Epithelial cell of proximal tubule (primary cell): ENCODE measurements at places on chromosomes 2 and 18. TPM values are rescaled to one million over a fixed set of nuclear protein-coding genes. Genes with fewer than 3 reads are reported as not detected.

DNA sequence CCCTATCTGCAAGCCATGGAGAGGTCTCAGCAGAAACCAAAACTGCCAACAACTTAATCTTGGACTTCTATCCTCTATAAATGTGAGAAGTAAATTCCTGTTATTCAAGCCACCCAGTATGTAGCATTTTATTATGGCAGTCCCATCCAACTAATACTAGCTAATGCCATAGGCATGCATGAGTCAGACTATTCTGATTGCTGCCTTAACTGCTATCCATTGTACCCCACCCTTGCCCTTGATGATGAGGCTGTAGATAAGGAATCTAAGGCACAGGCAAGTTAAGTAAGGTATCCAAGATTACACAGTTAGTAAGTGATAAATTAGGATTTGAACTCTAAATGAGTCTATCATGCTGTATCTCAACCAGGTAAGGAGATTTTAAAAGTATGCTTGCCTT is 223.0 kb downstream of the UBE2E3 start:
- DNase-seq, result peak; percentile 56

- DNase-seq, result peak; percentile 53
Measured at GRCh38 chr2:28612131-28612812, 116.4 kb downstream of the PLB1 start.

IL1RL2 gene
- 1.0 and 2.6 TPM in 2 replicates for total RNA-seq

DNA sequence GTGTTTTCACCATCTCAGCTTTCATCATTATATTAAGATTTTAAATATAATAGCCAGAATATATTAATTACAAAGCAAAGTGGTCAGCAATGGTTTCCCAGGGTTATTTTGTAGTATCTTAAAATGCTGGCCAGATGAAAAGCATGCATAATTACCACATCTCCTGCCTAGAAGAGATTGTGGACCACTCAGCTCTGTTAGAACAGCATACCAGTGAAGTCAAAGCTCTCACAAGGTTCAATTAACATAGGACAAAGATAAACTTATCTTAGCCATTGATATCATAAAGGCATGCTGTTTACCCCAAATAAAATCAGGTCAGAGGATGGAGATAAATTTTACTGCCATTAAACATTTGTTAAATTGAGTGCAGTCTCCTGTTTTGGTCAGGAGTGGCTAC is 19.3 kb upstream of the PDE1A start:
- no peak for DNase-seq

- no peak for DNase-seq
Measured at GRCh38 chr18:5287854-5288253, 7.7 kb downstream of the ZBTB14 start.

GRCh38 chr2:231984992-231985391 is 23.5 kb downstream of the DIS3L2 start:
- no peak for DNase-seq

DNA sequence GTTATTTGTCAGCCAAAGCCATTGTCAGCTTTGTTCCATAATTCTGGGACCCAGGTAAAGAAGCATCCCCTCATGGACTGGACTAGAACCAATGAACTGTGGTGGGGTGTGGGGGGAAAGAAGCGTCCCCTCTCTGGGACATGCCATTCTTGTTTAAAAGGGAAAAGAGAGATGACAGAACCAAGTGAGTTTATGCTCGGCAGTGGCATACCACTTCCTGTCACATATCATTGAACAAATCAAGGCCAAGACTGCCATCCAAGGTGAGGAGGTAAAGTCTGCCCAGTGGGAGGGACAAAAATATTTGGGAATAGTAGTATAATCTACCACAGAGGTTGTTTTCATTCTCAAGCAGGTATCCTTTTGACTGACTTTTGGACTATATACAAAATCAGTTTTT is 4.7 kb upstream of the GLS start:
- DNase-seq, result no peak
